NCI-H2081 treated with DMSO at 0.1 percent for 48 hours (cell line): ENCODE measurements at places on chromosomes 6 and 20.

- DNase-seq: no peak
These were observed 16.0 kb downstream of the HLA-DPA1 start for GRCh38 chr6:33057222-33058150.

GRCh38 chr6:28900577-28901256, 23.1 kb downstream of the TRIM27 start:
- no peak for DNase-seq

GRCh38 chr6:10837622-10837994, 731 bp downstream of the MAK start:
- no peak for DNase-seq

GRCh38 chr6:34705241-34705640, 8.7 kb upstream of the ILRUN start:
- DNase-seq: no peak

- no peak for DNase-seq
These were observed 1.7 kb upstream of the BLCAP start for GRCh38 chr20:37529214-37529967.

- DNase-seq: no peak
These were observed 433.9 kb upstream of the MAP3K7 start for GRCh38 chr6:91020744-91021143.

- DNase-seq: no peak
These were observed 29.2 kb upstream of the SMOC2 start for GRCh38 chr6:168411793-168412192.

DNA sequence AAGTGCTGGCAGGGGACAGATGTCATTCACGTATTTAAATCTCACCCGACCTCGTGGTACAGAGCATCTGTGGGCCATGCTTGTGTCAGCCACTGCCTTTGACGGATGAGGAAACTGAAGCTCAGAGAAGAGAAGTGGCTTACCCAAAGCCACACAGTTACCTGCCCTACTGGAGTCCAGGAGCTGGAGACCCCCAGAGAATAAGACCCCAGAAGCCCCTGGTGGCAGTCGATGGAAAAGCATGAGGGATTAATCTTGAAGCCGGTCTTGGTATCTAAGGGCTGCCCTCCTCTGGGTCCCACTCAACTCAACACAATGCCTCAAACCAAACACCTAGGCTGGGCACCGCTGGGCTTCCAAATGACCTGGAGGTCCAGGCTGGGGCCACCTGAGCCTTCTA, 83.1 kb downstream of the GRM4 start:
- DNase-seq: no peak

DNA sequence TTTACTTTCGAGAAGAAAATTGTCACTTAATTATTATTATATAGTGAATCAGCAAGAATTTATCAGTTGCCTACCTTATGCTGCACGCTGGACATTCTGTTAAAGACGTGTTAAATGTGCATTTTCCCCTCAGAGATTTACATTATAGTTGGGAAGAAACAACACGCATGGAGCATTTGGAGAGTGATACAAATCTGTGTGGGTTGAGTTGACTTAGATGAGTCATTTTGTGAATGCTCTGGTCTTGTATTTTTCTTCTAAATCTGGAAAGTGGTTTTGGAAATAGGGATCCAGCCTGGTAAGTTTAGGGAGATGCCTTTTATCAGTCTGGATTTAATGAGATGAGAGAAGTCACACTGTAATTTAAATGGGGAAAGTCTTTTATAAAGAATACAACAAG, 24.0 kb upstream of the SMIM26 start:
- DNase-seq: no peak

- DNase-seq: no peak
These were observed 83.2 kb downstream of the LAMP5 start for GRCh38 chr20:9597547-9597946.

DNA sequence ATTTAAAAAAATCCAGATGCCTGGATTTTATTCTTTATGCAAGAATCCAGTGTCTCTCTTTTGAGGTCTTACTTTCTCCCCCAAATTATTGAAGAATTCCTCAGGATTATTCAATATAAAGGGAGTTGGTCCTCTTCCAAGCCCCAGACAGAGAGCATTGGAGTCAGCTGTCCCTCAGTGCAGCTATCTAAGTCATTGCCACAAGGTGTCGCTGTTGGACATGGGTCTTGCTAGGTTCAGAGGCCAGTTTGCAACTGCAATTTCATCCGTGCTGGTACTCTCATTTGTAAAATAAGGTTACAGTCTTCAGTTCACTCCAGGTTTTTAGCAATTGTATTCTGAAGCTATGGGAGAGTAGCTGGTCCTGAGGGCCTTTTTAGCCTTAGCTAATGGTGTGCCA, 27.8 kb downstream of the CCN2 start:
- DNase-seq: no peak

DNA sequence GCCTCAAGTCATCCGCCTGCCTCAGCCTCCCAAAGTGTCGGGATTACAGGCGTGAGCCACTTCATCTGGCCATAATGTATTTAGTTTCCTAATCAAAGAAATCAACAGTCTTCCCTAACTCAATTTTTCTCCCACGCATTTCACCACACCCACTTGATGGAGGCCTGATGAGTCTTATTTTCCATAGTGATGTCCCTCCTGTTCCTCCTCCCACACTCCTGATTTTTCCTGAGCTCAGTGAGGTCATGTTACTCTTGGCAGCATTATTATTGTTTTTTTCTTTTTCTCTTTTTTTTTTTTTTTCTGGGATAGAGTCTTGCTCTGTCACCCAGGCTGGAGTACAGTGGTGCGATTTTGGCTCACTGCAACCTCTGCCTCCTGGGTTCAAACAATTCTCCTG, 8.9 kb downstream of the ABRACL start:
- no peak for DNase-seq

DNA sequence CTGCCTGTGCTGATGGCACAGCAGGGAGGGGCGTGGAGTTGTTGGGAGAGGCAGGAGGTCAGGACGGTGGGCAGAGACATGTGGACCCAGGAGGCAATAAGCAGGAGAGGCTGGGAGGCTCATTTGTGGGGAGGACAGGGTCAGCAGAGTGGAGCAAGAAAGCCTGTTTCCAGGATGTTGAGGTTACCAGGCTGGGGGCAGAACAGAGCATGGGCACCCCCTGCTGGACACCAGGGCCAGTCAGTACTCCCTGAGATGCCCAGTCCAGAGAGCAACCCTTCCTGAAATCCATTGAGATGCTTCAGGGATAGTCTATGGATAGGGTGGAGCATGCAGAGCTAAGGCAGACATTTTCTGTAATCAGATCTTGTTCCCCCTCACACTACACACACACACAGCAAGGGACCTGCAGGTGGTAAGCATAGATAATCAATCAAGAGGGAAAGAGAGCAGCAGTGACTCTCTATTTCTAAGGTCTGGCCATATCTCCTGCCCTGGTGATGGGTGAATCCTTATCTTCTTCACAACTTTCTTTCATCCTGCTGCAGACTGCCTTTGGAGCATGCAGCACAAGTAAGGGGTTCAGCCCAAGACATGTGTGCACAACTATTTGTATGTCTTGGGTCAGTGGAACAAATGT, 41.7 kb downstream of the MOCS1 start:
- DNase-seq: no peak

DNA sequence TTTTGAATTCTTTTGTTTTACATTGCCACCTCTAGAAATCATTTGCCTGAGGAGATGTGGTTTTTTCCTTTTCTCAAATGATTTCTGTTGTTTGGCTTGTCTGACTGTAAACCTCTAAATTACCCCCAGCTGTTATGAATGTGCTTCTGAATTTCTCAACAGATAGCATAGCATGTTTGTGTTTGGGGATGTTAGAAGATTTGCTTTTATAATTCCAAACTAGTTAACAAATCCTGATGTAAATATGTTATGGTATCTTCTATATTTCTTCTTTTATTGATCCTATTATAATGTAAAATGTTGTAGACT, 31.6 kb upstream of the EZR start:
- no peak for DNase-seq

- DNase-seq: no peak
These were observed 3.0 kb upstream of the ZBTB22 start for GRCh38 chr6:33320315-33321181.
